ENCODE measurements at places on chromosomes 2 and 18.

DNA sequence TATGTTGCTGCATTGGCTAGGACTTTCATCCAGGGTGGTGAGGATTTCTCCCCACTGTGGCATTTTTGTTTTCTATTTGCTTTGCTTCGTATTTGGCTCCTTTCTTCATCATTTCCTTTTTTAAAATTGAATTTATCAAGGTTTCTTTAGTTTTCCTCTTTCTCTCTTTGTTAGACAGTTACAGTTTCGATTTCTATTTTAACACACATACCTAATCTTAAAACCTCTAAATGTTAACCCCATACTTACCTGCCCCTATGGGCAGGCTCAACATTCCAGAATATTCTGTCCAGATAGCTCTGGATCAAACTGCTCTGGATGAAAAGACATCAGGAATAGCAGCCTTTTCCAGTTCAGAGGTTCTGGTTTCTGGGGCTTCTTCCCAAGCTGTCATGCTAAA lies 49.2 kb downstream of the DIPK1C start:
- no peak for DNase-seq

- no peak for DNase-seq
Observed at GRCh38 chr2:157900203-157900602, 24.1 kb upstream of the ACVR1 start.

DNA sequence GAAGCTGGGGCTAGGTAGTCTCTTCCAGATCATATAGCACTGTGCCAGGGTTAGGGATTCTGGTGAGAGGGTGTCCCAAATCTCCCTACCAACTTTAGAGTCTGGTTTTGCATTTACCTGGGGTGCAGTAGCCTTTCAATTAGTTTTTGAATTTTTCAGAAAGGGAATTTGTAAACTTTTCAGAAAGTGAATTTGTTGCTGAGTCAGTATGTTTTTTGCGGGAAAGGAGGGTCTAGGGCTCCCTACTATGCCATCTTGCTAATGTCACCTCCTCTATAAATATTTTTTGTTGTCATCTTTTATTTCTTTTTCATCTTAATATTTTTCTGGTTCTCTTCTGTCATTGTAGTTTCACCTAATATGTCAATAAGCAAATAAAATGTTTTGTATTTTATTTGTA lies 95.8 kb upstream of the FAM98A start:
- no peak for DNase-seq

DNA sequence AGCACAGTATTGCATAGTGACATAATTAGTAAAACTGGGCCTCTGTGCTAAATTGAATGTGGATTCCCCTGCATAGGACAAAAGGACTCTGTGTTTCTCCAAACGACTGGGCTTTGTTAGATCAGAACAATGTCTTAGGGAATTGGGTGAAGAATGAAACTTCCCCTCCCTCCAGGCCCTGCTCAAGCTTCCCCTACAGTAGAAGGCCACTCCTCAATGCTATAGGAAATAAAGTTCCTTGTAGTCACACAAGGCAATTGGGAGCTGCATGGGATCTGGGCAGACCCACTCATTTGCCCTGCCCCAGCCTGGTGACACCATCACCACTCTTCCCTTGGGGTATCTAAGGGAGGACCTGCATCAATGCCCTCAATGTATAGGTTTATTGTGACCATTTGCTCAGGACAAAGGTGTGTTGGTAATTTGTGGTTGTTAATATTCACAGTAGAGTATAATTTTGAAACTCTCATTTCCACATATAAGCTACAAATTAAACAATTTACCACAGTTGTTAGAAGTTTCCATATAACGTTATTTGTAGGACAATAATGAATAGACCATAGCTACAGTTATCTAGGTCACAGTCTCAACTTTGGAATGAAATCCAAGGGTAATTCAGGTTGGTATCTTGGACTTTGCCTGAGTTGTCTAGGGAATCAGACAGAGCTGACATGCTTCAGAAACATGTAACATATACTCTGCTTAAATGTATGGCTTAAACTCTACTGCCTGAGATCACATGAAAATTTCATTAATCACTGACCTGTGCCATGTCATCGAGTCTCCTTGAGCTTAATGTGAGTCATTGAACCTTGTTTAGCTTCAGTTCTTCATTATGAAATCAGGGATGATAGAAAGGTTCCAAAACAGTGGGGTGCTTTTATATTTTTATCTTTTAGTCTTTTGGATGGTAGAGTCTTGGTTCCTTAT lies 64.8 kb upstream of the DARS1 start:
- no peak for DNase-seq

- no peak for DNase-seq
Observed at GRCh38 chr2:197450465-197450864, 2.9 kb upstream of the COQ10B start.

DNA sequence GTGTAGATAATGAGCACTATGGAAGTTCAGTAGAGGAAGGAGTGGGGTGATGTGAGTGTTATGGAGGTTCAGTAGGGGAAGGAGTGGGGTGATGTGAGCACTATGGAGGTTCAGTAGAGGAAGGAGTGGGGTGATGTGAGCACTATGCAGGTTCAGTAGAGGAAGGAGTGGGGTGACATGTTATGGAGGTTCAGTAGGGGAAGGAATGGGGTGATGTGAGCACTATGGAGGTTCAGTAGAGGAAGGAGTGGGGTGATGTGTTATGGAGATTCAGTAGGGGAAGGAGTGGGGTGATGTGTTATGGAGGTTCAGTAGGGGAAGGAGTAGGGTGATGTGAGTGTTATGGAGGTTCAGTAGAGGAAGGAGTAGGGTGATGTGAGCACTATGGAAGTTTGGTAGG lies 116.3 kb upstream of the SMAD7 start:
- DNase-seq: no peak

DNA sequence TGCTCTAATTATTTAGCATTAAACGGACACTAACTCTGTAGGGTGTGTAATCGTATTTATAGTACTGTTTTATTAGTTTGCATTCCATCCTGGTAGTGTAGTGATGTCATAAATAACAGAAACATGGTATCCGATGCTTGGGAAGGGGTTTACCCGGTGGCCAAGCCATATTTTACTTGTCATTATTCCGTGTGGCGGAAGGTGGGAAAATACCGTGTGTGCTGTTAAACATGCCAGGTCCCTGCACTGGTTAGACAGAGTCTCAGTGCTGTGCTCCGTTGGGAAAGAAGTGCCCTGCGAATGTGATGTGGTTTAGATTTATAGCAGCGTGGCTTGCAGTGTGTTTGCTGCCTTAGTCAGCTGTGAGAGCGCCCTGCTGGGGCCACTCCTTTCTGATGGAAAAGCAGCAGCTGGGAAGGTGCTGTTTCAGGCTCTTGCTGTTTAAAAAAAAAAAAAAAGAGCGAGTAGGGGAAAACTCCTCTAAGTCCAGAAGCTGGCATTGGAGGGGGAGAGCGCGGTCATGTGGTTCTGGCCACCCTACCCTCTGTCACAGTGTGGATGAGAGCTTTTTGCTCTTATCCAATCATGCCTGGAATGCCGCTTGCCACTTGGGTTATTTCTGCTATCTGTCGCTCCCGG lies 211.0 kb downstream of the NEDD4L start:
- DNase-seq: no peak

- DNase-seq: no peak
Observed at GRCh38 chr2:196268538-196269338, 97.4 kb upstream of the STK17B start.

DNA sequence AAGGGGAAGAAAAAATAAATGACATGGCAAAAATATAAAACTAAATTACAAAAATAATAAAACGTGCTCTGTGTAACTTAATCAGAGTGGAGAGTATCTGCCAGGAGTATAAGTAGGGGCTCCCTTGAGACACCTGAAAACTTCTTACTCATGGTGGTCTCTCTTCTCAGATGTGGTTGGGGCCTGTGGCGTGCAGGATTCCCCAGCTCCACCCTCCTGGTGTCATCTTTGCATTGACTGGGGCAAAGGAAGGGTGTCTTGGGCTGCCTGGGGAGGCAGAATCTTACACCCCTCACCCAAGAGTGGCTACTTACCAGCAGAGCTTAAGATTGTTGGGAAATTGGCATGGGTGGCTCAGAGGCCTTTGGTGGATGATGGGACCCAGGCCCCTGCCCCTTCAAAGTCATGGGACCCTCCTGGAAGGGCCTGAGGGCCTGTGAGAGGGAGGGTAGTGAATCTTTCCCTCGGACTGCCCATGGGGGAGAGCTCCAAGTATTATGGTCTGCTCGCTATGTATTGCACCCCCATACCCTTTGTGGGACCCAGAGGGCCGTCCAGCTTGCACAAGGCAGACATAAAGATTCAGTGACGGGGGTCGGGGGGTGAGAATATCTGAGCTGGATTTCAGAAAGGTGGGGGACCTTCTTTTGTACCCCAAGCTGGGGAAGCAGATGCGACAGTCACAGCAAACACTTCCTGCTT lies 6.9 kb upstream of the TRAF3IP1 start:
- no peak for DNase-seq

GRCh38 chr2:240595381-240596079 lies 9.0 kb downstream of the CAPN10 start:
- no peak for DNase-seq

- no peak for DNase-seq
Observed at GRCh38 chr2:147416099-147416498, 428.7 kb upstream of the ACVR2A start.

GRCh38 chr2:156505696-156506095 lies 69.5 kb downstream of the GPD2 start:
- DNase-seq: no peak

DNA sequence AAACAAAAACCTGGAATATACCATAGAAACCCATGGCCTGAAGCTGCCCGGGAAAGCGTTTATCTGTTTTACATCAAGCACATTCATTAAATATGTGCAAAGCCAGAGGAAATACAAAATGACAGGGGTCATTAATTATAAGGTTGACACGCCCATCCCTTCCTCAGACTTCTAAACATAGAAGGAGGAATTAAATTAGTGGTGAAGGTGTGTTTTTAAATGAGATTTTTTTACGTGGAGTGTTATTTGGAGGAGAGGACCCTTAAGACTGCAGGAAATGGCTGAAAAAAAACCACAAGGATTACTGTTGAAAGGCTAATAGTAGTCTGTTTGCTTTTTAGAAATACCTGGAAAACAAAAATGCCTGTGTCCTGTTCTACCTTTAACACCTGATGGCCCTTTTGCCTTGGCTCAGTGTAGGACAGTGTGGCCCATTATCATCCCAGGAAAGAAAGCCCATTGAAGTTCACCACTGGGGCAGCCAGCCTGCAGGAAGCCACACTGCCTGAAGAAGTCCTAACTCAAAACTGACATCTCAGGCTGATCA lies 123.2 kb downstream of the EPHA4 start:
- DNase-seq: no peak

GRCh38 chr2:98711506-98711905 lies 19.4 kb downstream of the MGAT4A start:
- DNase-seq: no peak

- no peak for DNase-seq
Observed at GRCh38 chr2:199982126-199982843, 26.9 kb downstream of the MAIP1 start.

DNA sequence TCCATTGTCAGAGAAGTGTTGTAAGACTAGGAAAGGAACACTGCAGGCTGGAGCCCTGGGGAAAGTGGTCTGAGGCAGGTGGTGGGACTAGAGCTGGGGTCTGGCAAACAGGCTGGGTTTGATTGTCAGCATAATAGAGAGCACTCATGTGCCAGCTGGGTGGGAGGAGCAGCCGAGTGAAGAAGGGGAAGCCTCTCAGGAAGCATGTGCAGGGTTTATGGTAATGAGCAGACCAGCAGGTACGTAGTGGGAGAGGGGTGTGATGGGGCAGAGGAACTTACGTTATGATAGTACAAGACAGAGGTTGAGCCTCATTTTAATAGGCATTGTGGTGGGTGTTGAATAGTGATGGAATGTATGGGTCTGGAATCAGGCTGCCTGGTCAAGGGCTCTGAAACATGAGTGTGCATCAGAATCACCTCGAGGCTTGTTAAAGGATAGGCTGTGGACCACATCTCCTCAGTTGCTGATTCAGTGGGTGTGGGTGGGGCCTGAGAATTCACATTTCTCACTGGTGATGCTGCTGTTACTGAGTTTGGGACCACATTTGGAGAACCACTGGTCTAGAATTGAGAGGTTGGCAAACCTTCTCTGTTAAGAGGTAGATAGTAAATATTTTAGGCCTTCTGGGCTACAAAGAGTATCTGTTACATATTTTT lies 1.7 kb upstream of the MGAT5 start:
- no peak for DNase-seq
